ENCODE measurements at places on chromosomes 1 and 21.

DNA sequence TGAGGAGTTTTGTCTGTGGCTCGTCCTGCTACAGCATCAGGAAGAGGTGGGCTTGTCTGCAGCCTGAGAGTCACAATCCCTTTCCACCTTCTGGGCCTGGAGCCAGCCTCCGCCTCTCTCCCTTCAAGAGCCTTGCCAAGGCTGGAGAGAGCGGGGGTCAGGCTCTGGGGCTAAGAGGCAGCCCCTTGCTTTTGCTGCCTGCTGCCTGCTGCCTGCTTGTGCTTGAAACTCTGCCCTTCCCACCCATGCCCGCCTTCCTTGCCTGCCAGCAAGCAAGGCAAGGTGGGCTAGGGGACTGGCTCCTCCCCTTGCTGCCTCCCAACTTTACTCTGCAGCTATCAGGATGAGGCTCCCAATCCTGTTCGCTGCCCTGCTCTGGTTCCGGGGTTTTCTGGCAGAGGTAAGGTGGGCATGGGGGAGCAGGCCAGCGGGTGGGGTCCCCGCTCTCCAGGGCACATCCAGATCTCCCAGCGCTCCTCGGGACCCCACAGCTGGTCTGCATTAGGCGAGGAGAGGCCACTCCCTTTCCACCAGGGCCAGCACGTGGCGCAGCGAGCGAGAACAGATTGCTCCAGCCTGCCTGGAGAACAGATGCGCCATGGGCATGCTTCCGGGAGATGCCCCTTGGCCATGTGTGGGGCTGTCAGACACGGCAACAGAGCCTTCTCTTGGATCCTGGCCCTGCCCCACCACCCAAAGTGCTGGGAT lies 7.5 kb upstream of the PTPN7 start:
- DNase-seq, result no peak

GRCh38 chr1:31866450-31867032 lies 50.7 kb upstream of the SPOCD1 start:
- DNase-seq, result no peak

- no peak for DNase-seq
Observed at GRCh38 chr21:25750085-25750484, 15.3 kb downstream of the GABPA start.

GRCh38 chr21:14684071-14684470 lies 138.0 kb upstream of the SAMSN1 start:
- no peak for DNase-seq

- no peak for DNase-seq
Observed at GRCh38 chr1:114008480-114008941, 29.2 kb downstream of the OLFML3 start.

DNA sequence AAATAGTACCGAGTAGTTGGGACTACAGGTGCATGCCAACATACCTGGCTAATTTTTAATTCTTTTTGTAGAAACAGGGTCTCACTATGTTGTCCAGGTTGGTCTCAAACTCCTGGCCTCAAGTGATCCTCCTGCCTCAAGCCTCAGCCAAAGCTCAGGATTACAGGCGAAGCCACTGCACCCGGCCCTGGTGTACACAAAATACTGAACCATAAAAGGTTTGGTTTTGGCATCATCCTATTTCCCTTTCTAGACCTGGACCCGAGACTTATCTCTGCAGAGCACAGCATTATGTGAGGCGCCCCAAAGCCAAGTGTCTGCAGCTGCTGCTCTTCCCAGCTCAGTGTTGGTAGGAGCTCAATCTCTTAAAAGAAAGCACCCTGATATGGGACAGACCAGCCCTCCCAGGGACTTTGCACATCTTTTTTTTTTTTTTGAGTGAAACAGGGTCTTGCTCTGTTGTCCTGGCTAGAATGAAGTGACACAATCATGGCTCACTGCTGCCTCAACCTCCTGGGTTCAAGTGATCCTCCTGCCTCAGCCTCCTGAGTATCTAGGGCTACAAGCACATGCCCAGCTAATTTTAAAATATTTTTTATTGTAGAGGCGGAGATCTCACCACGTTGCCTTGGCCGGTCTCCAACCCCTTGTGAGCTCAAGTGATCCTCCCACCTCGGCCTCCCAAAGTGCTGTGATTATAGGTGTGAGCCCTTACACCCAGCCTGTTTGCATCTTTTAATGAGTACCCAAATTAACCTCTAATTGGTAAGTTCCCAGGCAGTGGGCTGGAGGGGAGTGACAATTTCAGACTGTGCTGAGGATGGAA lies 20.4 kb downstream of the TEX35 start:
- DNase-seq, result no peak

DNA sequence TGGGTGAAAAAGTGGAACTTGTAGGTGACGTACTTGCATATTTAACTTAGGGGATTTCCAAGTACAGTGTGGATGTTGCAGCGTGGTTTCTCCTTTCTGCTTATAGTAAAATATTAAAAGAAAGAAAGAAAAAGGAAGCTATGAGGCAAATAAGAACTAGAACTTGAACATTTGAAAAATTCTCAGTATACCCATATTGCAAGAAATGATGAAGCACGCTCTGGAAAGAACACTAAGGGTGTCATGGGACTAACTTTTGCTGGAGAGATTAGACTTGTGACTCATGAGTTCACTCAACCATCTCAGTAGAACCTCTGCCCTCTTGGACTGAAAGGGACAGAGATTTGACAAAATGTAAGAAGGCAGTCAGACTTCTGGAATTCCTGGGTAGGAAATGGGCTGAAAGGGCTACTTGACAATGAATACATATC lies 704.5 kb upstream of the ADGRL4 start:
- DNase-seq, result no peak

DNA sequence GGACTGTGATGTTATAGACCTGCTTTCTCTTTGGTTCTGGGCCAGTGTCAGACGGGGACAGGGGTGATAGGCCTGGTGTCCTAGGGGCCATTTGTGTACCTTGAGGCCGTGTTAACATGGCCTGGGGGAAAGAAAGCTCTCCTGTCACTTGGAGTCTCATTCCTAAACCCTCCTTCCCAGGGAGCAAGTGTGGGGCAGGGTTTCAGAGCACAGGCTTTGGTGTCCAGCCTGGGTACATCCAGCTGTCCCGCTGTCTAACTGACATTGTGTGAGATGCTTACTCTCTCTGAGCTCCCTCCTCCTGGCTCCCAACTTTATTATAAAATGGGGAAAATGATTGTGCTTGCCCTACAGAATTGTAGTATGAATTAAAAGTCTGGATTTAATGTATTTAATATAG lies 32.6 kb upstream of the EPHA8 start:
- no peak for DNase-seq

DNA sequence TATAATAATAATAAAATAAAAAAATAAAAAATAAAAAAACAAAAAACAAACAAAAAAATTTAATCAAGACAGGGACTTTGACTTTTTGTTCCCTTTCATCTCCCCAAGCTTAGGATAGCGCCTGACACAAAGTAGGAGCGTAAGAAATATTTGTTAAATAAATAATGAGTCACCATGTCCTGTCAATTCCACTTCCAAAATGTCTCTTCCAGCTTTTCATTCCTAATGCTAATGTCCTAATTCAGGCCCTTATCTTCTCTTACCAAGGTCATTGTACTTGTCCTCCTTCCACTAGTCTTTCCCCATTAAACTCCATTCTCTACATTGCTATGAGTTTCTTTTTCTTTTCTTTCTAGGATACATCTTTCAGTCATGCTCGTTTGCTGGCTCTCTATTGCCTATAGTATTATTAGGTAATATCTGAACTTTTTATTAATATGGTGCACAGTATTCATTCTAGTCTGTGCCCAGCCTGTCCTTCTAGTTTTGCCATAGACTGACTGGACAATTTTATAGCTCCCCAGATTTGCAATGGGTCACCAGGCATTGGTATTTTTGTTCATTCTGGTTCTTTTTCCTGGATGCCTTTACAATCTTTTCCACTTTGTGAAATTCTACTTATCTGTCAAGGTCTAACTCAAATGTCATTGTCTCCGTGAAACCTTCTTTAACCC lies 11.4 kb downstream of the NEXN start:
- no peak for DNase-seq

GRCh38 chr1:36112823-36113222 lies 12.2 kb downstream of the COL8A2 start:
- DNase-seq, result no peak

GRCh38 chr1:192575499-192576189 lies at the start of gene RGS1:
TSS of gene RGS1 (plus strand) at chr1:192575773. CDS start at chr1:192575793, 20 bp downstream.
- peak; percentile 84 for DNase-seq

DNA sequence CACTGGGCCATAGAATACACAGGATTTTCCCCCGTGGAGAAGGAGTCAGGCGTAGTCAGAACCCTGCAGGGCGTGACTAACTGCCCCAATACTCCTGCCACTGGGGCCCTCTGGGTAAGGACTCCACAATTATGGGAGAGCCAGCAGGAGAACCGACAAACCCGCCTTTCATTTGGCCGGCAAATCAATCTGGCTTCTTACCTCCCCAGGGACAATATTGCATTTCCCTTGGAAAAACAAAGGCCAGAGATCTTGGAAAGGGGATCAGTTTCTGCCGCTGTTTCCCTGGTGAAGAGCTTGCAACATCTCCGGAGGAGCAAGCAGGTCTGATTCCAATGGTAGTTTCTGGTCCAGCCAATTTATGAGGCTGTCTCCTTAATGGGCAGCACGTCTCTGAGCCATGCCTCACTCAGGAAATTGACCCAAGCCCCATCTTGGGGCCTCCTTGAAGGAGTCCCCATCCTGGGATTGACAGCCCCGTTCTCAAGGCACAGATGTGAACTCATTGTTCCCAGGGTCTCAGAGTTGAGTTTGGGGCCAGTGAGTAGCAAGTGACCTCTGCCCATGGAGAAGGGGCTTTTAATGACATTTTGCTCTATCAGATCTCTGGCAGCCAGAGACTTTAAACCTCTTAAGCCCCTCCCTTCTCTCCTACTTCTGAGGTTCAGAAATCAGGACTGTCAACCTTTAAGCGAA lies 4.3 kb downstream of the TRABD2B start:
- DNase-seq, result no peak

GRCh38 chr1:28172713-28173150 lies 3.8 kb downstream of the PTAFR start:
- no peak for DNase-seq

GRCh38 chr1:210252621-210253051 lies 20.0 kb downstream of the SERTAD4 start:
- no peak for DNase-seq

DNA sequence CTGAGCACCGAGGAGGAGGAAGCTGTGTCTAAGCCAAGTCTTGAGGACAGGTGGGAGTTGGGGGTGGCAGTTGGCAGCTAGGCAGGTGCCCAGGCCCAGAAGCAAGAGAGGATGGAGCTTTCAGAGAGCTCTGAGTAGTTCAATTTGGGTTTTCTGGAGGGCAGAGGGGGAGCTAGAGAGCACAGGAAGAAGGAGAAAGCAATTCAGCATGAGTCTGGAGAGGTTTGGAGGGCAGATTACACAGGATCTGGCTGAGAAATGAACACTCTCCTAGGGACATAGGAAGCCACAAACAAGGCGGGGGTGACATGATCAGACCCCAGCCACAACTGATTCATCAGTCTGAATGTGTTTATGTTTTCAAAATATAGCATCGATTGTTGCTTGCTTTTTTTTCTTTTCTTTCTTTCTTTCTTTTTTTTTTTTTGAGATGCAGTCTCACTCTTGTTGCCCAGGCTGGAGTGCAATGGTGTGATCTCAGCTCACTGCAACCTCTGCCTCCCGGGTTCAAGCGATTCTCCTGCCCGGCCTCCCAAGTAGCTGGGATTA lies 23.8 kb downstream of the PTPRF start:
- DNase-seq, result no peak
